ENCODE measurements at places on chromosomes 3 and 15. TPM values are rescaled to one million over a fixed set of nuclear protein-coding genes. Genes with fewer than 3 reads are reported as not detected.

Gene SNRPN
- total RNA-seq, result 72.7 TPM

Gene CFAP100
- total RNA-seq, result not detected

Gene BCHE
- total RNA-seq, result 0.85 TPM

Gene RTP1
- total RNA-seq, result not detected

Gene HSPBAP1
- total RNA-seq, result 14.1 TPM

Gene ATP13A4
- total RNA-seq, result 0.48 TPM

Gene HYPK
- 2.4 TPM for total RNA-seq

Gene CACNA2D2
- total RNA-seq, result not detected

Gene NANOGP8
- 0.24 TPM for total RNA-seq

Gene RGMA
- 1.9 TPM for total RNA-seq

Gene GOLGA6D
- total RNA-seq, result not detected

Gene SH3BP5
- total RNA-seq, result 4.5 TPM

Gene DOCK3
- 0.24 TPM for total RNA-seq

Gene NCEH1
- 20.7 TPM for total RNA-seq

Gene IQGAP1
- total RNA-seq, result 209 TPM

Gene SCAANT1
- total RNA-seq, result not detected

Gene ETV5
- 8.0 TPM for total RNA-seq

Gene FBXO40
- total RNA-seq, result not detected

Gene PRR20G
- total RNA-seq, result not detected

Gene EXD1
- total RNA-seq, result 0.72 TPM
